T-helper 17 cell (primary cell): ENCODE measurements at places on chromosomes 12 and 14.

DNA sequence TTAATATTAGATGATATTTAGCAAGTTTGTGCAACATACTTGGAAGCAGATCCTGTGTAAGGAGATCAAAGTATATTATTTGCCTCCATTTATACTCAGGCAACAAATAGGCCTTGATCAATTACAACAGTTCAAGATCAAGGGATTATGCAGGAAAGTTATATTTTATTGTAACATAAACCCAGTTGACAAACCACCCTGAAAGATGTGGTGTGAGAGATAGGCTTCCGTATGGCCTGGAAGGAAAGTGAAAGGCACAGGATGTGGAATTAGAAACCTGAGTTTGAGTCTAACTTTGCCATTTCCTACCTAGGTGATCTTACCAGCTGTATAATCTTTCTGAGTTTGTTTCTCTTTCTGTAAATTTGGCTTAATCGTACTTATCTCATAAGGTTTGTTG, 284.1 kb downstream of the BMP4 start:
- DNase-seq, result no peak

DNA sequence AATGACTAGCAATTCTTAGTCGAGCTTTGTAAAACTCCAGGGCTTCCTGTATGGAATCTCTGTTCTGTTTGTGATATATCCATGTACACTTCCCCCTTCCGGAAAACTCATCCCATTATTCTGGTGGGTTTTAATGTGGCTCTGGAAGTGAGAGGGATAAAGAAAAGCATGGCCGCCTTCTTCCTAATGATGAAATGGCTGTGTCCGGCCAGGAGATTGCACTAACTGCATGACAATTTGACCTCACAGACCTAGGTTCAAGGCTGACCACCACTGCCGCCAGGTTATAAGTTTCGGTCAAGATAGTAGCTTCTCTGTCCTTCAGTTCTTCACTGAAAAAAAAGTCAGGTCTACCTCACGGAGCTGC, 41.0 kb upstream of the NPAS3 start:
- DNase-seq, result no peak

DNA sequence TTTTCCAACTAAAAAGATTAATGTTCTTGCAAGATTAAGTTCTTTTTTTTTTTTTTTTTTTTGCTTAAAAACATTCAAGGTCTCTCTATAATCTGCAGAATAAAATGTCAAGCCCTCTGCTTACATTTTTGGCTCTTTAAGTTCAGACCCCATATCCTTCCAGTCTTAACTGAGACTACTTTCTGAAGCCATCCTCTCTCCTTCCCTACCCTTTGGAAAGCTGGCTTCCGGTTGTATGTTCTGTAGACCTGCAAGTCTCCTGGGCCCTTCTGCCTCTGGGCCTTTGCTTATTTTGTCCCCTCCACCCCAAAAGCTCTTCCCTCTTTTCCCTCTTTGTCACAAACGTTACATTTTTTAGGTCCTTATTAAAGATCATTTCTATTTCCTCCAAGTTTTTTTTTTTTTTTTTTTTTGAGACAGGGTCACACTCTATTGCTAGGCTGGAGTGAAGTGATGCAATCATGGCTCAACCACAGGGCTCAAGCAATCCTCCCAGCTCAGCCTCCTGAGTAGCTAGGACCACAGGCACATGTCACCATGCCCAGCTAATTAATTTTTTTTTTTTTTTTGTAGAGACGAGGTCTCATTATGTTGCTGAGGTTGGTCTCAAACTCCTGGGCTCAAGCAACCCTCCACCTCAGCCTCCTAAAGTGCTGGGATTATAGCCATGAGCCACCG, 46.5 kb downstream of the PTPRB start:
- DNase-seq, result no peak

DNA sequence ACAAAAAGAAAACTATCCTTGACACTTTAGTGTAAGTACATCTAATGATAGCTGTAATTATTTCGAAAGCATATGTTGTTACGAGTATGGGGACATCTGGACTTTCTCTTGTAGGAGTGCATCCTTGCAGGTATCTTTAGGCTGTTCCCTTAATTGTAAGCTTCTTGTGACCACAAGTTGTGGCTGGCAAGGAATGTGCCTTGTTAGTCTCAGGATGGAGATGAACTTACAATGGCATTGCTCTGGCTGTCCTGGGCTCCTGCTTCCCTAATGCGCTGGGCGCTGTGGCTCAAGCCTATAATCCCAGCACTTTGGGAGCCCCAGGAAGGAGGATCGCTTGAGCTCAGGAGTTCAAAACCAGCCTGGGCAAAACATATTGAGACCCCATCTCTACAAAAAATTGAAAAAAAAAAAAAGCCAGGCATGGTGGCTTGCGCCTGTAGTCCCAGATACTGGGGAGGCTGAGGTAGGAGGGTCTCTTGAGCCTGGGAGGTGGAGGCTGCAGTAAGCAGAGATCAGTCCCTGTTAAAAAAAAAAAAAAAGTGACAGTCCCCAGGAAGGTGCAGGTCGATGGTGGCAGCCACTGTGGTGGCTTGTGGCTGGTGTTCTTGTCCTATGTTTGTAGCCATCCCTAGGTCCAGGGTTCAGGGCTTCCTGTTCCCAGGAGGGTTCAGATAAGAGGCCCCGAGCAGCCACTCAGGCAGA, 23.7 kb upstream of the PPP1R13B start:
- DNase-seq, result no peak

- no peak for DNase-seq
Observed at GRCh38 chr14:100601064-100601463, 13.8 kb upstream of the BEGAIN start.

GRCh38 chr12:112930350-112930749, 7.9 kb upstream of the OAS3 start:
- no peak for DNase-seq

GRCh38 chr14:55805250-55805649, 225.2 kb downstream of the KTN1 start:
- DNase-seq, result no peak

DNA sequence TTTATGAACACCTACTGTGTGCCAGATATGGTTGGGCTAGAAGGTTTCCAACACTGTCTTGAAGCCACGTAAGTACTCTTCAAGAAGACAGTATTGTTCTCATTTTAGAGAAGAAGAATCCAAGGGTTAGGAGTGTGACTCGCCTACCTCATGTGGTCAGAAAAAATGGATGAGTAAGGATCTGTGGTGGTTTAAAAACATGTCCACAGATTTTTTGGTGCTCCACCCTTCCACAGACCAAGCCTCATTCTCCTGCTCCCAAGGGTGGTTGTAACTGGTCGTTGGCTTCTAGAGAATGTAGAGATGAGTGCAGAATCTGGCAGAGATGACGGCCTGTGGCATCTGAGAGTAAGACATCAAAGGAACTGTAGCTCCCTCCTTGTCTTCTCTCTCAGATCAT, 30.3 kb upstream of the TTC7B start:
- DNase-seq, result no peak

DNA sequence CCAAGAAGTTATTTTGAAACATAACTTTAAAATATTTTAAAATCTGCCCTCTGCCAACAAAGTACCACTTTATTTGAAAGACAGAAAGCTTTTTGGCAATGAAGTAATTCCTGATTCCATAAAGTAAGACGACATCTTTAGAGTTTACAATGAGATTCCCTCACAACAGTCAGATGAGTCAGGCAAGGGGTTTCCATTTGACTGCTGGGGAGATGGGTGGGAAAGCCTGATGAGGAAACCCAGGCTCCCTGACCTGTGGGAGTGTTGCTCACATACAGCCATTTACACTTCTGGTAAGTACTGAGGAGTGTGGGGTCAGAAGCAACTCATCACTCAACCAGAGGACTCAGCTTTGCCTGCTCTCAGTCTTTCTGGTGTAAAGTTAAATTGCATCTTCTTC, 10.2 kb downstream of the KITLG start:
- DNase-seq, result no peak

DNA sequence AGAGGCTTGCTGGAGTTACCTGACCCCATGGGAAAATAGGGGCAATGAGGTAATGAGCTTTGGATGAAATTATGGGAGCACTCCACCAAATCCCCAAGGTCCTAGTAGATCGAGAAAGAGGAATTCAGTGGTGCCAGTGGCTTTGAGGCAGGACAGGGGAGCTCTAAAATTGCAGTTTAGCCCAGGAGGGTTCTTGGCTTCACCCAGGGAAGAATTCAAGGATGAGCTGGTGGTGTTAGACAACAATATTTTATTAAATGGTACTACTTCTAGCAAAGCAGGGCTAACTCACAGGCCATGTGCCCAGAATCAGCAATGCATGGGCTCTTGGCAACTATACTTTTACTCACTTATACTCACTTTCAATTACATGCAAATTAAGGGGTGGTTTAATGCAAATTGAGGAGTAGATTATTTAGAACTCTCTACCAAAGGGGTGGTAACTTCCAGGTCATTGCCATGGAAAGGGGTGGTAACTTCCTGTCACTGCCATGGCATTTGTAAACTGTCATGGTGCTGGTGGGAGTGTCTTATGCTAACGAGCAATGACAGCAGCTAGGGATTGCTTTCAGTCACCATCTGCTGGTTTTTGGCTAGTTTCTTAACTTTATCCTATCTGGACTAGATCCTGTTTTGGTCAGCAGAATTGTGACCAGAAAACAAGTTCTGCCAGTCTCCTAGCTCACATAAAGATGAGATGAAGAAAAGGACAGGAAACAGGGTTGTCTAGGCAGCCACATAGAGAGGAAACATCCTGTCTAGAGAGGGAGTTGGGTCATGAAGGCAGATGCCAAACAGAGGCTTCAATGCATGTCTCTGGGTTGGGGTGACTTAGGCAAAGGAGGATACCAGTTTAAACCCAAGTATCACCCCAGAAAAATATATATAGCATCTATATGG, 64.7 kb downstream of the ZNF641 start:
- DNase-seq, result no peak

DNA sequence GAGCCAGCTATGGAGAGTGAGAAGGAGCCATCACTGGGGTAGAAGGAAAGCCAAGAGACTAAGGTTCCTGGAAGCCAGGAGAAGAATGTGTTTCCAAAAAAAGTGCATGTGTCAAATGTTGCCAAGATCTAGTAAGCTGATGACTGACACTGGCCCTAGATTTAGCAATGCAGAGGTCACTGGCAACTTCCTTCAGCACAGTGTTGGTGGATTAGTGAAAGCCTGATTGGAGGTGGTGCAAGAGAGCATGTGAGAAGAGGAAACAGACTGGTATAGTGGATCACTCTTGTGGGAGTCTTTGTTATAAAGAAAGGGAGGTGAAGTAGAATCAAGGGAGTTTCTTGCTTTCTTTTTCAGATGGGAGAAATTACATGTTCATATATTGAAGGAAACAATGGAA, 34.1 kb upstream of the CHGA start:
- DNase-seq, result no peak

- DNase-seq, result no peak
Observed at GRCh38 chr14:97411938-97412612, 614.9 kb downstream of the VRK1 start.

- no peak for DNase-seq
Observed at GRCh38 chr14:68513137-68513536, 279.7 kb downstream of the ZFP36L1 start.

DNA sequence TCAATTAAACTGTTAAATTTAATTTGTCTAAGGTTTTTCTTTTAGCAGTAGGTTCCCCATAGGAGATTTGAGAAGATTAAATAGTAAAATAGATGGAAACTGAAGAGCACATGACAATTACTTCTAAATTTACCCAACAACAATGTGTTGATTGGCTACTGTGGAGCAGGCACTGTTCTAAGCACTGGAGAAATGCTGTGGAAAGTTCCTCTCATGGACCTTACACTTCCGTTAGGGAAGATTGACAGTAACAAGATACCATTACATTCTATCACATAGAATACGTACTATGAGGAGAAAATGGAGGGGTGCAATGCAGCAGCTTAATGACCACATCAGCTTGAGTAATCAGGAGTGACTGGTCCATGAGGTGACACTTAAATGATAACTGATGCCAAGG, 8.1 kb upstream of the STAB2 start:
- no peak for DNase-seq

GRCh38 chr14:93183596-93184317, 940 bp downstream of the MOAP1 start:
- no peak for DNase-seq

GRCh38 chr12:130155416-130156073, 6.7 kb upstream of the FZD10 start:
- no peak for DNase-seq

DNA sequence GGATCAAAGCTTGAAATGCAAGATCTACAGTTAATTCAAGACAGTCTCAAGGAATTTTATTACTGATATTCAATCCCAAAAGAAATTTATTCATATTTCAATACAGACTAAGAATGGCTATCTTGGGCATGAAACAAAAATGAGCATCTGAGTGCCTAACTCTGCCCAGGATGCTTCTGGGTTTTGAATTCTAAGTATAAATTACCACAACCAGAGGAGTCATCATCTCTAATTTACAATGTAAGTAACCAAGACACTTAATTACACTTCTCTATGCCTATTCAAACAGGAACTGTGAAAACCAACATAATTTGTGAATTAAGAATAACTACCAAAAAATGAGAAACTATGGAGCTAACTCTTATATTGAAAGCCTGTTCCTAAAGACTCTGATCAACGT, 14.1 kb downstream of the OSBPL8 start:
- no peak for DNase-seq

GRCh38 chr12:51399891-51400290, 8.7 kb upstream of the GALNT6 start:
- DNase-seq, result no peak

DNA sequence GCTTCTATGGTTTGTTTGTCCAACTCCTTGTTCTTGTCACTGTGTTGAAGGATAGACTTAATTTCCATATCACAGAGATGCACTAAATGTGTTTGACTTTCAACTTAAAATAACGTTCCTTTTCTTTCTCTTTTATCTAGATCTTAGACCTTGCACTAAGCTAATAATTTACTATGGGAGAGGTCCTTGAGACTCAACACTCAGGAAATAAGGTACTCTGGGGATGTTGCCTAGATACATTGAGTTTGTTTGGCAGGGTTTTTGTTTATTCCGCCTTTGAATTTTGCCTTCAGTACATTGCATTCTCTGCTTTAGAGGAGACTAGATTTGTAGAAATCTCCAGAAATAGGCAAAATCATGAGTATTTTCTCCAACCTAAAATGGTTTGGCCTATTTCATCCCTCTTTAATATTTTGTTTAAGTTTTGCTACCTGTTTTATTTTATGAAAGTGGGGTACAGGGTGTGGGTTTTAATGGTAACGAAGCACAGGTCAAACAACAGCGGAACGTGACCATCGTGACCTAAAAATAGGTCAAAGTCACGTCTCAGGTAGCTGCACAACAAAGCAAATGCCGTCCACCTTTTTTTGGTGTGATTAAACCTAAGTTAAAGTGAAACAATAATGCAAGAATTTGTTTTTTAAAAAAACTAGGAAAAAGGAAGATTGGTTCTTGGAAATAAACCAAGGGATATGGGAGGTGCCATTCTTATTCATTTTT, 115.3 kb upstream of the CPSF6 start:
- DNase-seq, result no peak

GRCh38 chr14:23864861-23865260, 88.7 kb upstream of the DHRS4 start:
- DNase-seq, result no peak

DNA sequence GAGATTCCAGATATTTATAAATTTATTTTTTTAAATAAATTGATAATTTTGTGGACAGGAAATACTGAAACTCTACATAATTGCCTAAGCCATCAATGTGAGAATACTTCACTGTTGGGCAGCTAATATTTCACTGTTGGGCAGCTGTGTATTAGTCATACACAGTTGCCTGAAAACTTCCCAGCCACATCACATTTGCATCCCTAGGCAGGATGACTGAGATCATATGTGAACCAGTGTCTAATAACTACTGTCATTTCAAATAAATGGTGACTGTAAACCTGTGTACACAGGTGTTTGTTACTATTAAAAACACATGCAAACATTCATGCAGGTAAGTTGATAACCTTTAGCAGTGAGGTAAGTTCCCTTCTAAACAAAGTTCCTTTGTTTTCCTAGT, 43.9 kb downstream of the TMTC3 start:
- no peak for DNase-seq

GRCh38 chr12:75698052-75698451, 186.6 kb upstream of the KRR1 start:
- DNase-seq, result no peak
